ENCODE measurements at places on chromosomes 12 and 14.

DNA sequence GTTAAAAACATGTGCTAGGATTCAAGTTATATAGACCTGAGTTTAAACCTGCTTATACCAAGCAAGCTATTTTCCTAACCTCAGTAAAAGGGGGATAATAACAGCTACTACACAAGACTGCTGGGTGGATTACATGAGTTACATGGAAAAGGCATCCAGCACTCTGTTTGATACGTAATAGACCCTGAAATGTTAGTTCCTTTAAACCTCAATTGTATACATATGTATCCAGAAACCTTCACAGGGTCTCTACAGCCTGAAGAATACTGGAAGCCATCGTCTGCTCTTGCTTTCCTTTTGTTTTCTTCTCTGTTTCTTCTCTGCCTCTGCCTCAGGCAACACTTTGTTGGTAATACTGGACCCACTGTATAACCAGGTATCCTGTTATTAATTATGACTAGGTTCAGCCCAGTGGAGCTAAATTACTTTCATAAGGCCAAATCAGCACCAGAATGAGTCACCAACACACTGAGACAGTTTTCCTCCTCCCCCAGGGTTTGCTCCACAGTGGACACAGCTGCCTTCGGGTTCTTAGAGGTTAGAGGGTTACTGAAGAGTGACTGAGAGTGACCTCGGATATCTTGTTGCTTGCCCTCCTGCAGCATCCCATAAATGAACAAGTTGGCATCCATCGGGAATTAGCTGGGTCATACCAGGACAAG is 127.1 kb downstream of the CAPZA3 start:
- DNase-seq = no peak

- peak; percentile 23 for DNase-seq
Observed at GRCh38 chr12:123958462-123958861, 14.2 kb downstream of the CCDC92 start.

- no peak for DNase-seq
Observed at GRCh38 chr14:55212634-55213033, 21.2 kb upstream of the DLGAP5 start.

DNA sequence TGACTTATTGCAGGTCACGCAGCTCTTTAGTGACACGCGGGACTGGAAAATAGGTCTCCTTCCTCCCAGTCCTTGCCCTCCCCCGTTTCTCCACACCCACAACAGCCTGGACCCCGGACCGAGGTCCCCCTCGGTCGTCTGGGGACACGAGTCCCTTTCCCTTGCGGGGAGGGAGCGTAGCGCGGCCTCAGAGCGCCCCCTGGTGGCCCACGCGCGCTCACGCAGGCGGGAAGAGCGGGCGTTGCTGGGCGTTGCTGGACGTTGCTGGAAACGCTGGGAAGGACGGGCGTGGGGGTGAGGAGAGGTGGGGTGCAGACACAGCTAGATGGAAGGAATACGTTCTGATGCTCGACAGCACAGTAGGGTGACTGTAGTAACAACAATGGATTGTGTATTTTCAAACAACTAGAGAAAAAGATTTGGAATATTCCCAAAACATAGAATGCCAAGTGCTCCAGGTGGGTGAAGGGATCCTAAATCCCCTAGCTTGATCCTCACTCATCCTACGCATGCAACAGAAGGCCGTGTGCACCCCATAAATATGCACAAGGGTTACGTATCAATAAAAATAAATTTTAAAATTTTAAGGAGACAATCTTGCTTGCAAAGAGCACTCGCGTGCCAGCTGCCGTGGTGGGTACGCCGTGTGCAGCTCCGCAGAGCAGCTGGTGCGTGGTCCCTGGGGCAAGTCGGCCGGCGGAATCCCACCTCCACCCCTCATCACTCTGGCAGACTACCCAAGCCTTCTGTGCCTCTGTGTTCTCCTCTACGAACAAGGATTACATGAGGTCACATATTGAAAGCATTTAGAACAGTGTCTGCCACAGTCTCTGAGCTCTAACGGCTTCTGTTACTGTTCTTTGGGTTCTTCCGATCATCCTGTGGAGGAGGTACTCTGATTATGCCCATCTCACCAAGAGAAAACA is 87.4 kb downstream of the B4GALNT3 start:
- peak; percentile 88 for DNase-seq

- DNase-seq = no peak
Observed at GRCh38 chr14:74503291-74503937, 9.8 kb downstream of the ISCA2 start.

- no peak for DNase-seq
Observed at GRCh38 chr14:61343471-61343870, 22.1 kb downstream of the PRKCH start.

- DNase-seq = no peak
Observed at GRCh38 chr14:89364316-89364715, 52.7 kb downstream of the FOXN3 start.
